A549 treated with Hydrocortisone at 1 μM for 4 hours (cell line): ENCODE measurements at places on chromosomes 7 and 10. TPM values are rescaled to one million over a fixed set of nuclear protein-coding genes. Genes with fewer than 3 reads are reported as not detected.

The ZNF804B gene
- not detected in 5 replicates for total RNA-seq

The GIMAP8 gene
- not detected in 5 replicates for total RNA-seq

The FAM241B gene
- 15.6 to 19.4 TPM (median 16.9 TPM) in 5 replicates for total RNA-seq

The BAMBI gene
- 8.9 to 11.3 TPM (median 10.4 TPM) in 5 replicates for total RNA-seq

The HYCC1 gene
- 15.0 to 26.0 TPM (median 19.1 TPM) in 5 replicates for total RNA-seq

The ARL3 gene
- total RNA-seq = 13.2 to 15.4 TPM (median 14.6 TPM) in 5 replicates

The CREB5 gene
- total RNA-seq = 2.9 to 4.7 TPM (median 4.6 TPM) in 5 replicates

The EBLN1 gene
- total RNA-seq = not detected in 5 replicates

The TAS2R41 gene
- not detected in 5 replicates for total RNA-seq

The LGI1 gene
- total RNA-seq = not detected in 5 replicates

The CALD1 gene
- 112 to 231 TPM (median 174 TPM) in 5 replicates for total RNA-seq

The HMX2 gene
- total RNA-seq = 0.10 to 0.15 TPM (median 0.12 TPM) in 4 of 5 replicates, not detected in the other

The MUC12 gene
- total RNA-seq = 12.6 to 23.9 TPM (median 19.6 TPM) in 5 replicates

The ASL gene
- total RNA-seq = 20.6 to 23.3 TPM (median 21.8 TPM) in 5 replicates

The ERVW-1 gene
- not detected in 5 replicates for total RNA-seq

The CDH23 gene
- 1.9 to 3.1 TPM (median 2.2 TPM) in 5 replicates for total RNA-seq

The HGF gene
- total RNA-seq = 0.05 to 0.07 TPM in 2 of 5 replicates, not detected in the others

The KCND2 gene
- not detected in 5 replicates for total RNA-seq

The DNAJC12 gene
- total RNA-seq = 47.0 to 62.1 TPM (median 57.0 TPM) in 5 replicates

The ATOH7 gene
- 0.10 to 0.27 TPM (median 0.22 TPM) in 5 replicates for total RNA-seq

The NKX1-2 gene
- 0.03 TPM in 4 of 5 replicates, not detected in the other for total RNA-seq

The SYT15B gene
- total RNA-seq = 2.5 to 3.7 TPM (median 3.3 TPM) in 5 replicates

The CSGALNACT2 gene
- 9.6 to 15.3 TPM (median 11.4 TPM) in 5 replicates for total RNA-seq

The ELN gene
- total RNA-seq = 0.07 to 0.23 TPM (median 0.10 TPM) in 5 replicates

The NSMCE4A gene
- 53.9 to 61.5 TPM (median 58.7 TPM) in 5 replicates for total RNA-seq

The SPDYE5 gene
- total RNA-seq = not detected in 5 replicates

The CCDC7 gene
- total RNA-seq = 0.61 to 0.98 TPM (median 0.76 TPM) in 5 replicates

The ACSM6 gene
- not detected in 5 replicates for total RNA-seq

The RBP3 gene
- not detected in 5 replicates for total RNA-seq

The HOGA1 gene
- 1.9 to 2.8 TPM (median 2.4 TPM) in 5 replicates for total RNA-seq

The SORCS1 gene
- not detected in 5 replicates for total RNA-seq

The C10orf62 gene
- total RNA-seq = 0.10 to 0.16 TPM in 2 of 5 replicates, not detected in the others

The INSYN2A gene
- total RNA-seq = 1.3 to 2.1 TPM (median 1.6 TPM) in 5 replicates

The FKBP6 gene
- not detected in 5 replicates for total RNA-seq

The FANK1 gene
- total RNA-seq = 2.3 to 2.8 TPM (median 2.4 TPM) in 5 replicates

The RBM20 gene
- total RNA-seq = 2.6 to 4.3 TPM (median 3.1 TPM) in 5 replicates
